Stimulated activated CD8-positive, alpha-beta memory T cell treated with anti-CD3 and anti-CD28 coated beads, Interleukin-15, amount 100 ng/mL, for 48 hours (primary cell): ENCODE measurements at places on chromosomes 6 and 20.

DNA sequence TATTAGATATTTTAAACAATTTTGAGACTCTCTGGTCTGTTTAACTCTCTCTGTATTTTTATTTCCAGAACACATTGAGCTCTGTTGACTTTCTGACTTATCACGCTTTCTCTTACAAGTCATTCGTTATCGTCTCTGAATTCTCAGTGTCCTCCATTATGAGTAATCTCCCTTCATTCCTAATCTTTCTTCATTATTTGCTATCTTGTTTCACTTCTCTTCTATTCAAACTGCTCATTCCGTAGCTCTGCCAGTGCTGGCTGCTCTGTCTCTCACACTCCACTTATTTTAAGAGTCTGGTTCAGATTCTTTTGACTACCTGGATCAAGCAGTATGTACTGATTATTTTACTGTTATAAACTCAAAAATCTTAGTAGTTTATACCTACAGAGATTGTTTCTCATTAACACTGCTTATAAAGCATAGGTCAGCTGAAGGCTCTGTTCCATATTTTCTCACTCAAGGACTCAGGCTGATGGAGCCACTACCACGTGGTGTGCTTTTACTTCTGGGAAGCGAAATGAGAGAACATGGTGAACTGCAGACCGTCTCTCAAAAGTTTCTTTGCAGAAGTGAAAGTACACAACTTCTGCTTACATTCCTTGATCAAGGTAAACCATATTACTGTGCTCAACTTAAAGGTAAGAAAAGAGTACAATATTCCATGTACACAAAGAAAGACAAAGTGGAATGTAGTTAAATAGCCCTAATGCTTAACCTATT, 485.2 kb downstream of the GRIK2 start:
- DNase-seq, result no peak

DNA sequence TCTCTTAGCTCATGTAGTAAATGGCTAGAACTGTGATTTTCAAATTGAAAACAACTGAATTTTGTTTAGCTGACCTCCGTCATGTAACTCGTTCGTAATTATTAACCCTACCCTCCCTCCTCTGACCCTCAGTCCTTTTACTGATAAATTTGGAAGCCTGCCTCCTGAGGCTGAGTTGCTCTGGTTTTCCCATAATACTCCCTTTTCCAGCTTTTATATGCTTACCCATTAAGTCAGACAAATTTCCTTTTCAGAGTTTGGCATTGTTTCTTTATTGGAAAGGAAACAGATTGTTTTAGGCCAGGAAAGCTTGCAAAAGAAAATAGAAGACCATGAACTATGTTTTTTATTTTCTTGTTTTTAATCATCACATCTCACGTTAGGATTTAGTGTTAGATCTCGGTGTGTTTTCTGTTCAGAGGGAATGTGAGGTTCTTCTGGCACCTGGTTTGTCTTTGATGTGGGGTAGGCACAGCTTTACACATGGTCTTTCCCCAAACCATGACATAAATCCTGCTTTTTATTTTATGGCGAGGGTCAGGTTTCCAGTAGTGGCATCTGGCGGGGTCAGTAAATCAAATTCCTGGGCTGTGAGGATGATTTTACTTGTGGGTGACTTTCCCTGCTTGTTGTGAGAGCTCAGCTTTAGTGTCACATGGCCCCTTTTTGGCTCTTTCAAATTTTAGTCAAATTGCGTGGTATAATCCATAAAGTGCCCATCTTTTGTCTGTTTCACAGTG, 24.5 kb downstream of the PLCB4 start:
- no peak for DNase-seq

DNA sequence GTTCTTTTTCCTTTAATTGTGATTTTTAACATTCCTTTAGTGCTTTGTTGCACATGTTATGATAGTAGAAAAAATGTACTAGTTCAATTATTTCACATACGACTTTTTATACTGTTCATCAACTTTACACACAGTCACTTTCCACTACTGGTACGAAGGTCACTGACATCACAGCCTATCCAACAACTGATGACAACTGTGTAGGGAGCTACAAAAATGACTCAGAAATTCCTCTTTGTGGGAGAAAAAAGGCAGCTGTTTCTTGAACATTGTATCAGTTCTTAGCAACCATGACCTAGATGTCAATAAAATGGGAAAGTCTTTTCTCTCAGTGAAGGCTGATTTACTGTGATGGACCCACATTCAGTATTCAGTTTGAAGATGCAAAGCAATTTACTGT, 7.0 kb upstream of the ID4 start:
- DNase-seq, result no peak

GRCh38 chr6:4747588-4747987, 28.6 kb upstream of the CDYL start:
- no peak for DNase-seq

DNA sequence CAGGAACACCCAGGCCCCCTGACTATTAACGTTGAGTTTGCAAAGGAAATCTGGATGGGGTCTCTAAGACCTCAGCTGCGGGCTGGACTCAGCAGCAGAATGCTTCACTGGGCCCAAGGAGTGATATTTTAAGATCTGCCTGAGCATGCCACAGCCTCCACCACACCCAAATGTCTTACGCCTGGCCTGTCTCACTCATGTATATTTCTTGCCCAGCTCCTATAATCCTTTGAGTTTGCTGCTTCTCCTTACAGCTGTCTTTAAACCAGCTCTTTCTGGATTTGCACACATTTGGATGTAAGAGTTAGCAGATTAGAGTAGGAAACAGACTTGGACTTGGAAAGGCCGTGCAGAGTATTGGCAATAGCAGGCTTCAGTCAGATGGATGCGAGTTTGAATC, 16.4 kb downstream of the CASS4 start:
- DNase-seq, result no peak

- no peak for DNase-seq
Measured at GRCh38 chr6:12580290-12580689, 136.3 kb upstream of the PHACTR1 start.

DNA sequence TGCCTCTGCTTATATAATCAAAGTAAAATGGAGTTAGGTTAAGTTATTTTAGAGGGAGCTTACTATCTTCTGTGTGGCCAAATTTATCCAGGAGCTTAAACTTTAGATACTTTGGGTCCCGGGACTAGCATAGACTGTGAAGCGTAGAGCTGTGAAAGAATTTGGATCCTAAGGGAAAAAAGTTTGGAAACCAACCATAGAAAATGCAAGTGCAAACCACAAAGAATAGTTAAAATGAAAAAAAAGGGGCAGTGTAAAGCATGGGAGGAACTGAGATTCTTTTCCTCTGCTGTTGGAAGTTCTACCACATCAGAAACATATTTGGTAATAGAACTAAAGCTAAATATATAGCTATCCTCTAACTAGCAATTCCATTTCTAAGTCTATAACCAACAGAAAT, 232.2 kb upstream of the FLRT3 start:
- DNase-seq, result no peak

DNA sequence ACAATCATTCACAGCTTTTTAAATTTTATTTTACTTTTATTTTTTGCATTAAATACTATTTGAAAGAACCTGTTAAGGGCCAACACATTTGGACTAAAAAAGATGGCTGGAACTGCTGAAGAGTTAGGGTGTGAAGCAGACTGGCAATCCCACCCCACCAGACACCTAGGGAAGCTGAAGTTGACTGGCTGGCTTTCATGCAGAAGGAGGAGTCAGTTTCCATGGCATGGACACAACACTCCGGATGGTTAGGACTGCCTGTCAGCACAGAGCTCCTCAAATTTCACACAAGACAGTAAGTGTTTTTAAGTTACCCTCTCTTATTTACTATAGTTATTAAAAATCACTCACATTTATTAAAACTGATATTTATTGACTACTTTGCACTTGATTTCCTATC, at the start of gene ANKRD66:
Gene ANKRD66 (plus strand): TSS at position 238 of the 400 bp plus-strand sequence. CDS start 5,016 bp downstream, outside the sequence.
- no peak for DNase-seq

- DNase-seq, result peak; percentile 45
Measured at GRCh38 chr6:11363881-11364576, 131.6 kb upstream of the NEDD9 start.

- no peak for DNase-seq
Measured at GRCh38 chr6:149751239-149751638, 1.7 kb downstream of the PCMT1 start.

- no peak for DNase-seq
Measured at GRCh38 chr20:3652221-3652620, 11.0 kb downstream of the GFRA4 start.

- no peak for DNase-seq
Measured at GRCh38 chr6:52304983-52305390, 20.4 kb upstream of the MCM3 start.

GRCh38 chr6:21202521-21202920, 391.0 kb upstream of the SOX4 start:
- DNase-seq, result no peak

DNA sequence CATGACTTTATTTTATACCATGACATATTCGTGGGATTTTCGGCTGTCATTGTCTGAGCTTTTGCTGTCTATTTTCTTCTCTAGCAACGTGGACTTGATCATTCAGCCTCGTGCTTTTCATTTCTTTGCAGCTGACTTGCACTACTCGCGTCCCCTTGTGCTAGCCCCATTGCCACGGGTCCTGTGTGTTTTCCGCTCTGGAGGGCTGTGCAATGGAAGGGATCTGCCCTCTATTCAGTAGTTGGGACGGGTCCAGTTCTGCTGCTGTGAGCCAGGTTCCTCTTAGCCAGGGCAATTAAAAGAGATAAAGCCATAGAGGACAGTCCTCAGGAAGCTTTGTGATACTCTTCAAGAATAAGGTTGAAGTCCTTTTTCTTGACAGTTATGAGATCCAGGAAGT, 17.6 kb downstream of the NEDD9 start:
- DNase-seq, result no peak

- DNase-seq, result no peak
Measured at GRCh38 chr20:51380401-51381385, 161.8 kb downstream of the NFATC2 start.

DNA sequence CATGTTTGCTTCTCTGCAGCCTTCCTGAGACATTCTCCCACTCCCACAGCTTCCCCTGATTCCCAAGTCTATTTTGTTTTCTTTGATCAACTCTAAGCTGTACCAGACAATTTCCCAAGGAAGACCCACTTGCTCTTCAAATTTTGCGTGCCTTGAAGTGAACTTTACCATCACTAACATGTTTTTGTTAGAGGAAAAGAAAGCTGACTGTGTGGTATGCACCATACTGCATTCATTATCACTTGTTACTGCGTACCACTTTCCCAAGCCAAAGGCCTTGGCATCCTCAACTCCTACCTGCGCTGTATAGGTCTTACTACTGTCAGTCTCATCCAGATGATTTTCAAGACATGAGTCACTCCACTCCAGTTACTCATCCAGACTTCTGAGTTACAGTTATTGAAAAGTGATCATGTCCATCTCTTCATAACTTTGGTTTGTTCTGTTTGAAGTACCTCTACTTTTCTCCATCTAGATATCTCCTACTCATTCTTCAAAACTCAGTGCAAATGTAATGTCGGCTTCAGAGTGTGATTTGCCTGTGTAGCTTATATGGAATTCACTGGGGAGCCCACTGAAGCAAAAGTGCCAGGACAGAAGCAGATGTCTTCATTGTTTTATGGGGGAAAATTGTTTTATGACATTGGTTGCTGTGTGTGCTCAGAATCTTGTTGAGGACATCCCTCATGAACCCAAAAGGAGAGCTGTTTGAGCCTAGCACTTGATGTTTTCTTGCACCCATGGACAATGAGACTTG, 5.2 kb downstream of the RPS12 start:
- DNase-seq, result no peak

- DNase-seq, result no peak
Measured at GRCh38 chr20:13485576-13485975, 153.2 kb downstream of the TASP1 start.

DNA sequence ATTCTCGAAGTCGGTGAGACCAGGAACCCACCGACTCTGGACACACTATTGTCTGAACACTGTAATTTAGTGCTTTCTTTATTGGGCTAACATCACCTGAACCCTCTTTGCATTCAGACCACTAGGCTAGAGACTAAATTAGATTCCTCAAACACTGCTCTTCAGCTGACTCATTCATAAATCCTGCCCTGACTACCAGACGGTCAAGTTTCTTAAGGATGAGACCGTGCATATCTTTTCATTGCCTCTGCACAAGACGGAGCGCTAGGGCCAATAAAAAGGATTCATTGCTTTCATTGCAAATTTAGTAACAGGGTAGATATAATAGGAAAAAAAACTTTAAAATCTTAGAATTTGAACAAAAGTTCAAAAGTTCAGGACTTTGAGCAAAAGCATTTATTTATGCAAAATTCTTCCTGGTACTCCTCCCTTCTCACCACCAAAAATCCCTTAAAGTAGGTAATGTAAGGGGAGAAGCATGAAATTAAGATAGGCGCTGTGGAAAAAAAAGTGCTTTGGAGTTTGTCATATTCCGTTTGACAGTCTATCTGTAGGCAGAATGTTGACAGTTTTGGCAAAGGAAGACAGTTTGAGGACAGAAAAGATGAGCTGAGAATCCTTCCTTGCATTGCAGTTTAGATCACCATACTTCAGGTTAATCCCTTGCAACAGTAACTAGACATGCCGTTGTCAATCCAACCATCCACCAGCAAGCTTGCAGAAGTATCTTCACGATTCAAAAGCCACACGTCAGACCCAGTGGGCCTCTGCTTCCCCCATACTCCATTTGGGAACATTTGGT, 328.6 kb upstream of the JARID2 start:
- no peak for DNase-seq

- DNase-seq, result no peak
Measured at GRCh38 chr20:62550087-62550632, 74.4 kb upstream of the GATA5 start.

DNA sequence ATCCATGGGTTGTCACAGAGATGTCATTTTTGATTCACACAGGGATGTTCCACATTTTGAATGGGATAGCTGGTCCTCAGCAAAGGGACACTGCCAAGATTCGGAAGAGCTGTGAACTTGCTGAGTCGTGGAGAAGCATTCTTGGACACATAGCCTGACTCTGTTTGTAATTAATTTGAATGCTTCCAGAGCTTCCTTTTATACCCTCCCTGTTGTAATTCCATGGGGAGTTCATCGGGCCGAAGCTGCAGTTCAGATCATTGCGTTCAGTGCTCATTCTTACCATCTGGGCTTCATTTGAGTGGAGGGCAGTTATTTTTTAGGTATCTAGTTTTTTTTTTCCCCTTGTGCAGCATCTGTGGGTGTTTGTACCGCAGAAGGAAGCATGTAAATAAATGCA, 126.5 kb downstream of the SLC24A3 start:
- no peak for DNase-seq

DNA sequence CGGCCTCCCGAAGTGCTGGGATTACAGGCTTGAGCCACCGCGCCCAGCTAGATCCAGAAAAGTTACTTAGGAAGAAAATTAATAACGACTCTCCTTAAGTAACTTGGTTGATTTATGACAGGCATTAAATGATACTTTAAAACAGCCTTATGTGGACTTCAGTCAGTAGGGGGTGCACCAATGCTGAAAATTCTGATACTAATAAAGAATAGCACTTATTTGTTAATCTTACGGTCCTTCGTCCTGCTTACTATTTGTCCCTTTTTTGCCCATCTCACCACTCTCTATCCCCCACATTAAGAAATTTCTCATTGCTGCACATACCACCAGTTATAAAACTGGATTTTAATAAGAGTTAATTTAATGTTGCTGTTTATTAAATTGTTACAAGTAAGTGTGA, 12.7 kb upstream of the PRELID3B start:
- DNase-seq, result no peak
